Fibroblast of mammary gland (primary cell): ENCODE measurements at places on chromosomes 12 and 14.

DNA sequence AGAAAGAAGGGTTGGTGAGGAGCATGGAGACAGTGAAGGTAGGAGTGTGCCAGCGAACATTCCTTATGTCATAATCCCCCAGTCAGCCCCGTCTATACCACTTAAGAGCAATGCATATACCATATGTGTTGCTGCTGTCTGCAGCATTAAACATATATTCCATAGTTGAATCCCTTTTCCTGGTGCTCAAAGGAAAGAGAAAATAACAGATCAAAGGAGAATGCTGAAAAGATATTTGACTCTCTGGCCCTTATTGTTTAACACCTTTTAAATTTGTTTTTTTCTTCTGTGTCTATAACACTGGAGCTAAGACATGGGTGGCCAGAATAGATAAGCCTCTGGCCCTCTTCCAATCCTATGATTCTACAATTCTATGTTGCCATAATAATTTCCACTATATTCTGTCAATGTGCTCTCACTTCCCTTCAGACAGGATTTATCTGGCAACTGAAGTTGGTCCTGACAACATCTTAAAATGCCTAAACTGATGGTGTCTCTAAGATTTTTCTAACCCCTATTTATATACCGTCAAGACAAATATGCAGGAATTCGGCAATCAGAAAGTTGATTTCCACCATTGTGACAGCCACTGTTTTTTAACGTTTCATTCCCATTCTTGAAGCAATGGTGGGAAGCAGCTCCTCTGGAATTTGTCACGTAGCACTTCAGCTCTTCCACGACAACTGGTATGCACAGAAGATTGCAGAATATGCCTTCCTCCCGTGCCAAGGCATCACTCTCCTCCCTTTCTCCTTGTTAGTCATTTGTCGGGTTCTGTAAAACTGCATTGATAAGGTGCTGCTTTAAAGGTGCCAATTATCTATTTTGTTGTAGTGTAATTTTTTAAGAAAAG lies 204.7 kb downstream of the BCAT1 start:
- no peak for DNase-seq

DNA sequence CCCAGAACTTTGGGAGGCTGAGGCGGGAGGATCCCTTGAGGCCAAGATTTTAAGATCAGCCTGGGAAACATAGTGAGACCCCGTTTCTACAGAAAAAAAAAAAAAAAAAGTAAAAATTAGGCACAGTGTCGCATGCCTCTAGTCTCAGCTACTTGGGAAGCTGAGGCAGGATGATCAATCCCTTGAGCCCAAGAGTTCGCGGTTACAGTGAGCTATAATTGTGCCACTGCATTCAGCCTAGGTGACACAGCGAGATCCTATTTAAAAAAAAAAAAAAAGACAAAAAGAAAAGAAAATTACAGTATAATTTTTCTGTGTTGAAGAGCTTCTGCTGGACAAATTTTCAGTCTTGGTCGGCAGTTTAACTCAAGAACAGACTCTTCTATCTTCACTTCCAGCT lies 133.9 kb upstream of the FGD4 start:
- no peak for DNase-seq

DNA sequence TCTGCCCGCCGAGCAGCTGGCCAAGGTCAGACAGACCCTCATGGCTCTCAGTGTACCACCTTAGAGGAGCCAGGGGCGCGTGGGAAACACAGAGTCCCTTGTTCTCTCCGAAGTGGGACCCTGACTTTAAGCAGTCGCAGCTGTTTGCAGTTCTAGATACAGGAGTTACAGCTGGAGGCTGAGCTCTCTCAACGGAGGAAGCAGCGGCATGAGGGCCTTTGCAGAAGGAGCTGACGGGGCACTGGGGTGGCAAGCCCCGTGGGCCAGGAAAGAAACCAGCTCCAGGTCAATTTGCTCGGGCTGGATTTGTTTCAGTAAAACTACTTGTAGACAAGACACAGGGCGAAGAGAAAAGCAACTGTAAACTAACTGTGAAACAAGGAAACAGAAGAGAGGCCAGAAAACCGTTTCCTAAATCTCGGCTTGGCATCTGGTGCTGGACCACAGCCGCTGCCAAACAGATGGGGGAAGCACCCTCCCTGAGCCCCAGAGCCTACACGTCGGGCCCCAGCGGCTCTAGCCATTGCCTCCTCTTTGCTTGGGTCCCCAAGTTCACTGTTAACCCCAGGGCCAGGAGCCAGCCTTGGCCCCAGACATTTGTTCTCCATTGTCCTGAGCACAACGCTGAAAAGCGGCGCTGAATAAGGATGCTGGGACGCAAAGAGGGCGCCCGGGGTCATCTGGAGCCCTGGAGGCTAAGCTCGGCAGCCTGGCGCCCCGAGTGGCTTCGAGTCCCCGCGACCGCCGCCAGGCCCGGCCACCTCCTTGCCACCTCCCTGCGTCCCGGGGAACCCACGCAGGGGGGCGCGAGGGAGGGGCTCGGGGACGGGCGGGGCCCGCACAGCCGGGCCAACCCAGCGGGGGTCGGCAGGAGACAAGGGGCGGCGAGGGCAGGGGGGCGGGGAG lies 914 bp upstream of the PACS2 start:
- no peak for DNase-seq

DNA sequence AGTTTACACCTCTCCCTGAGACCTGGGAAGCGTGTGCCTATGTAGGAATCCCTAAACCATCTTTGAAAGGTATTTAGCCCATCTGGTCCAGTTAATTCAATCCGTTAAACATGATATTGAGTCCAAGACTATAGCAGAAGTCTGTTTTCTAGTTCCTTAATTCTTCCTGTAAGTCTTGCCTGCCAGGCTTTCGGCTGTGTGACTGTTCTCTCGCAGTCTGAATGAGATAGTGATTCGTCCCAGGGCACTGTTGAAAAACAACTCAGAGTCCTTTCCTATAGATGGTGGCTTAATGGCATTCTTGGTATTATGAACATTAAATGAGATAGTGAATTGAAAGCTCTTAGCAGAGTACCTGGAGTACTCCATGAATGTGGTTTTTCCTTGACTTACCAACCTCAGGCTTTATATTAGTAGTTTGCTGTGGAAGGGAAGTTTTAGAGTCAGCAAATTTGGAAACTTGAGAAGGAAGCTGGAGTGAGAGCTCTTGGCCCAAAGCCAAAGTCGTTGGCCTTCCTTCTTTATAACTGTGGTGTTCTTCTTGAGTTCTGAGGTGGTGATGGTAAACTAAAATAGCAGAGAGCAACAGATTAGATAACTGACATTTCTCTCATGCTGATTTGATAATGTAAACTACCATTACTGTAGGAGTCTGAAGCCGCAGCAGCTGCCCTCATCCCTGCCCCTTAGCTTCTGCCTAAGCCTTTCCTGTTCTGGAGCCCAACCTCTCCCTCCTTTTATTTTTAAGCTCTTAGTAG lies 76.5 kb downstream of the TGFB3 start:
- DNase-seq = peak; percentile 46

DNA sequence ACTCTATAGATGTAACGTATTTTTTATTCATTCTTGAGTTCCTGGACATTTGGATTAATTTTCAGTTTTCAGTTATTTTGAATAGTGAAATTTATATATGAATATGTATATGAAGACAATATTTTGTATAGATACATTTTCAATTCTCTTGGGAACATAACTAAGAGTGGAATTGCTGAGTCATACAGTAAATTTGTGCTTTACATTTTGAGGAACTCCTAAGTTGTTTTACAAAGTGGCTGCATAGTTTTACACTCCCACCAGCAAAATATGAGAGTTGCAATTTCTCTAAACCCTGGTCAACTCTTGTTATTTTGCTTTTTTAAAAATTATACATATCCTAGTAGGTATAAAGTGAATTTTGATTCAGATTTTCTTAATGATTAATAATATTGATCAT lies 1838.6 kb upstream of the SEL1L start:
- DNase-seq = no peak

DNA sequence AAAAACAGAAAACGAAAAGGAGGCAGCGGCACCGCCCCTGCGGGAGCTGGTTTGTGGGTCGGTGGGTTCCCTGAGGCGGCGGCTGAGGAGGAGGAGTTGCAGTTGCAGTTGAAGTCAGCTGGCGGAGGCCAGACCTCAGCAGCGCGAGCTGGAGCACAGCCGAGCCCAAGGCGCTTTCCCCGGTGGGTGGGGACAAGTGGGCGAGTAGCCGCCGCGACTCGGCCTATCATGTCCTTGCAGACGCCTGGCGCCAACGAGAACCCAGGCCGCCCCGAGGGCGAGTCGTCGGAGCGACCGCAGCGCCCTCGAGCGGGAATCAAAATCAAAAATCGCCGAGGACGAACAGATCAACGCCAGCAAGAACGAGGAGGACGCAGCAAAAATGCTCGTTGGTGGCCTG lies 12.7 kb upstream of the CLEC1A start:
- no peak for DNase-seq

GRCh38 chr14:69378274-69378673 lies 19.8 kb downstream of the ERH start:
- DNase-seq = no peak
